ENCODE measurements at places on chromosomes 7 and 10. TPM values are rescaled to one million over a fixed set of nuclear protein-coding genes. Genes with fewer than 3 reads are reported as not detected.

- DNase-seq, result no peak
Measured at GRCh38 chr10:129765664-129766550, 198.2 kb downstream of the EBF3 start.

GRCh38 chr7:816751-817671, 15.3 kb upstream of the SUN1 start:
- peak; percentile 72 for DNase-seq

DNA sequence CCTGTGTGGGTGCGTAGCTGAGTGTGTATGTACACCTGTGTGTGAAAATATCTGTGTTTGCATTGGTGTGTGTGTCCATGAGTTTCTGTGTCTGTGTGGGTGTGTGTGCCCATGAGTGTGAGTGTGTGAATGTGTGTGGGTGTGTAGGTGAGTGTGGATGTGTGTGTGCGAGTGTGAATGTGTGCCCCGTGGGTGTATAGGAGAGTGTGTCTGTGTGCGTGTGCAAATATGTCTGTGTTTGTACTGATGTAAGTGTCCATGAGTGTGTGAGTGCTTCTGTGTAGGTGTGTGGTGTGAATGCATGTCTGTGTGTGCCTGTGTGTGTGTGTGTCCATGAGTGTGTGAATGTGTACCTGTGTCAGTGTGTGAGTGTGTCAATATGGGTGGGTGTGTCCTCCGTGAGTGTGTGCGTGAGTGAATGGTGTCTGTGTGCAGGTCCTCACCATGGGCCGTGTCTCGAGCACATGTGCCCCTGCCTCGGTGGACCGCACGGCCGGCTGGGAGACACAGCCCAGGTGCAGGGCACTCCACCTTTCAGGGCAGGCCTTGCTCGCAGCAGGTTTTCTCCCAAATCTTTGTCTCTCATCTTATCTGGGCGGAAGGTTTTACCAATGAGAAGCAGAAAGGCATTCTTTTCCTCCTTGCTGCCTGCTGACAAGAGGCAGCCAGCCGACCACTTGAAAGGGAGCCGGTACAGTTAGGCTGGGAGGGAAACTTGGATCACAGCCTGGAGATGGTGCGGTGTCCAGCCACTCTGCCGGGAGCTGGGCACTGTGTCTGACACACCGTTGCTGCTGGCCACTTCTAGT, 107.1 kb upstream of the FAM20C start:
- peak; percentile 59 for DNase-seq

DNA sequence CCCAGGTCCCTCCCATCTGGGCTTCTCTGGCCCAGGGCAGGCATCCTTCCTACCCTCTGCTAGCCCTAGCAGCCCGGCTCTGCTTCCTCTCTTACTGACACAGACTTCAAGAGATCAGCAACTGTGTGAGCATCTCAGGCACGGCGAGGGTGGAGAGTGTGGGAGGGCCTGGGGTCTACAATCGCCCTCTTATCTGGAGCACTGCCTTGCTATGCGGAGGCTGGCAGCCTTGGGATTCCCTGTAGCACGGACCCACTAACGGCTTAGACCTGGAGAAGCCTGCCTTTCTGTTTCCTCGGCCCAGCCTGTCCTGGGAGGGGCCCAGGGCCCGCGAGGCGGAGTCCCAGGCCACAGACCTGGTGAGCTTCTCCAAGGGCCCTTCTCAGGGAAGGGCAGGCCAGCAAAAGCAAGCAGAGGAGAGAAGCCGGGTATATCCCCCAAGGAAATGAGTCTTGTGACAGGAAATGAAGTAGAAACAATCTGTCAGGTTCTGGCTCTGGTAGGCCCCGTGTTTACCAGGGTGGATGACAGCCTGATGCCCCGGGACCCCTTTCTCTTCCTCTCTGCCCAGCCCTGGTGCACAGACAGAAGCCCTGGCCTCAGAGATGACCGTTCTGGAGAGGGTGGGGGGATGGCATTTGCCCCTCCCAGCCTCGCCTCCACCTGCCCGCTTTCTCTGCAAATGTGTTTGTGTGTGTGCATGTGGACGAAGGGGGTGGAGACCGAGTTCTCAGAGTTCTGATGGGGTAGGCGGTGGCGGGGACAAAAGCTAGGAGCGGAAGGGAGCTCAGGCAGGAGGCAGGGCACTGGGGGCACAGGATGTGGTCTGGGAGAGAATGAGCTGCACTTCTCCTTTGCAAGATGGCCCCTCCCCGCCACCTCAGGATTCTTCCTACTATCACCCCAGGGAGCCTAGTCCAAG, 2.5 kb downstream of the LRCH4 start:
- DNase-seq, result no peak

NYAP1 gene
- total RNA-seq, result 5.5 TPM

DNA sequence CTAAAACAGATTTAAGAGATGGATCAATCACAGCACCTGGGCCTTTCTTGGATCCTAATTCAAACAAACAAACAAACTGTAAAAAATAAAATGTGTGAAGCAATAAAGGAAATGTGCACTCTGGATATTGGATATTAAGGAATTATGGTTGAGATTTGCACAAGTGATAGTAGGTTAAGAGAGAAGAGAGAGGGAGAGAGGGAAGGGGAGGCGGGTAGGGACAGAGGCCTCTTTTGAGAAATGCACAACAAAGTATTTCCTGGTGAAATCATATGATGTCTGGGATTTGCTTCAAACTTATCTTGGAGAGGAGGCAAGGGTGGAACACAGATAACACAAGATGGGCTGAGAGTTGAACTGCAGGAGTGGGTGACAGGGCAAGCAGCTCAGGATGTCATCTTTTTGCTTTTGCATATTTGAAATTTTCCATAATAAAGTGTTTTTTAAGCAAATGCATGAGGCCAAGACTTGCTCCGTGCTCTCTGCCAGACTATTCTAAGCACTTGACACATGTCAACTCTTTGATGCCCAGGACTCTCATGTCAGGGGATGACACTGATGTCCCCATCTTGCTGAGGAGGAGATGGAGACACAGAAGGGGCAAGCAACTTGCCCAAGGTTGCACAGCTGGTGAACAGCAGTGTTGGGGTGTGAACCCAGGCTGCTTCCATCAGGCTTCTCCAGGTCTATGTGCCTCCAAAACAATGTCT, 9.1 kb upstream of the AEBP1 start:
- no peak for DNase-seq

PLOD3 gene
- 41.9 TPM for total RNA-seq

DNA sequence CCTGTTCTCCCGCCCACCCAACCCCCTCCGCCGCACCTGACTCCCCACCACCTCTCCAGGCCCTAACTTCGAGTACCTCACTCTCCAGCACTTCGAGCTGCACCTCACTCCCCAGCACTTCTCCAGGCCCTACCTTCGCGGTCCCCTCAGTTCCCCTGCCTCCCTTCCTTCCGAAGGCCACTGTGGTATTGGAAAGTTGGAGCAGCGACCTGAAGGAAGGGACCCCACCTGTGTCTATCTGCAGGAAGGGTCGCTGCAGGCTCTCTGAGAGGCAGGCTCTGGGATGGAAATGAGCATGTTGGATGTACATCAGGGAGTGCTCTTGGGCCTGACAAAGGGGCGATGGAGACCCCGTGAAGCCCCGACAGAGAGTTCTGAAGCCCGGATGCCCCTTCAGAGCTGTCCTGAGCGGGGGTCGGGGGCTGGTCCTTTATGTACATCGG, 122.2 kb downstream of the PRKAG2 start:
- no peak for DNase-seq

PLCE1 gene
- 0.52 TPM for total RNA-seq

DNA sequence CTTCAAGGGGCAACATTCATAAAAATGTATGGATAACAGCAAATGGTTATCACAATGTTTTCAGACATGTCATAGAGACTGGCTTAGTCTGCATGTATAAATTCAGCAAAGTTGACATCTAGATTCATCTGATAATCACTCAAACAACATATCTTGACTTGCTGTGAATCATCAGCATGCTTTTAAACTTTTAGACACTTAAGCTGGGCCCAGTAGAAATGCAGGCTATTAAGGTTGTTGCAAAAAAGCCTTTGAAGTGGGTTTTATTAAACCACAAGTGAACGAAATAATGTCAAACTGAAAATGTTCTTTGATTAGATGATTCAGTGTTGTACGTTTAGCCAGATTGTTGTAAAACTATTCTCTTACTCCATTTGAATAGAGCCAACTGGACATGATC, 759.6 kb downstream of the NXPH1 start:
- no peak for DNase-seq

- peak; percentile 30 for DNase-seq
Measured at GRCh38 chr7:128390871-128391565, 18.8 kb downstream of the IMPDH1 start.

DNA sequence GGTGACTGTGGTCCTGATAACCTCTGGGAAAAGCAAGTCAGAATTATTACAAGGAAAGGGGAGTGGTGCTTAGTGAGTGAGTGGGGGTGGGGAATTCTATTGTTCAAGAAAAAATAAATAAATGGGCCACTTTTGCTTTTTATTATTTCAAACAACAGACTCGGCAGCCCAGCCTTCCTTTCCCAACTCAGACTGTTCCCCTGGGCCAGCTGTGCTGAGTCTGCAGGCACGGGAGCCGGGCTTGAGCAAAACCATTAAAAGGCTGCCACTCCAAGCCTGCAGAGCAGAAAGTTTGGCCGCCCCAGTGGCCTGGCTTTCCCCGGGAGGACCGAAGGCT, 90.0 kb downstream of the PLXNA4 start:
- peak; percentile 44 for DNase-seq
